ENCODE measurements at places on chromosomes 1 and 21. TPM values are rescaled to one million over a fixed set of nuclear protein-coding genes. Genes with fewer than 3 reads are reported as not detected.
A peak's percentile ranks its signal among the peaks of the same experiment; 100 is the strongest.

DNA sequence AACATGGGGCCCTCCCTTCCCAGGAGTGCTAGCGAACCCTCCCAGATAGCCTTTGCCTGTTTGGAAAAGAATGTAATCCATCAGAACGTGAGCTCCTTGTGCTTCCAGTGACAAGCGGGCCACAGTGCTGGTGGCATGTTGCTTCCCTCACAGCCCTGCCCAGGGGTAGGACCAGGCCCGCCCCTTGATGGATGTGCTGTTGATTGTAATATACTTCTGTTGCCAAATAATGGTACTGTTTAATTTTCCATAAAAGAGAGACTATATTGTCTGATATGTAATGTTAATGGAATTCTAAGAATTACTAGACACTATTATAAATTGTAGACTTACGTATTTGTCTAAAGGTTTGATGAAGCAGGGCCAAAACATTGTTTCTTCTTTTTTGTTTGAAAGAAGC is 16.4 kb downstream of the ATP5PO start:
- no peak for DNase-seq

GRCh38 chr21:15729674-15730483 is at the start of gene USP25:
USP25 (plus strand) TSS chr21:15729982; CDS start chr21:15730394, 412 bp downstream.
- peak; percentile 96 for DNase-seq

DNA sequence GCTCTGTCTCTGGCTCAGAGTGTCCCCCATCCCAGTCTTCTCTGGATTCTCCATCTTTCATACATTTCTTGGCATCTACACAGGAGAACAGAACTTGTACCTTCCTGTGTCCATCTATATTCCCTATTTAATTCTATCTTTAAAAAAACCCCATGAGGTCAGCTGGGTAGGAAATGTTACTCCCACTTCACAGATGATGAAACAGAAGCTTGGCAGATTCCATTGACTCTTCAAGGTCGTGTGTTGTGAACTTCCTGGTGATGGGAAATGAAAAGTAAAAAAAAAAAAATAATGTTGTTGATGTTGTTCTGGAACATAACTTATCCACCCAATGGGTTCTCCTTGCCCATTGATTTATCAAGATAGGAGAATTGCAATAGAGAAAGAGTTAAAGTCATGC is 8.9 kb downstream of the CHI3L2 start:
- no peak for DNase-seq

The MMEL1 gene
- total RNA-seq = 3.2 TPM

- no peak for DNase-seq
These were observed 22.1 kb downstream of the EIF2D start for GRCh38 chr1:206590025-206590758.

The ERICH3 gene
- not detected for total RNA-seq

The ANXA9 gene
- total RNA-seq = 0.48 TPM

The SLC25A34 gene
- total RNA-seq = 2.2 TPM

The KRTAP19-3 gene
- not detected for total RNA-seq

DNA sequence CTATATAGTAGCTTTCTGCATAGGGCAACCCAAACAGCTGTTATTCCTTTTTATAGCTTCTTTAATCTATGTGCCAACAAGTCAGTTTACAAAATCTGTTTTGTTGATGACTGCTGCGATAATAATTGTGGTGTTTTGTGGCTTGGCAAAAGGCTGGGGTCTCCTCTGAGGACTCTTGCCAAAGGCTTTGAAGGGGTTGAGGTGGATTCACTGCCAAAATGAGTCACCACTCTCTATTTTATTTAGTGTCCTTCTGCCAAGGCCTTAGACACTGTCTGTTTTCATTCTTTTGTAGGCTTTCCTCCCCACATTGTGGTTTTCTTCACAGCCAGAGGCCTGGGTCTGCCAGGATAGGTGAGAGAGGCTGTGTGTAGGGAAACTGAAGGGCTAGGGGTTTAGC is 161.8 kb downstream of the NFIA start:
- DNase-seq = no peak

DNA sequence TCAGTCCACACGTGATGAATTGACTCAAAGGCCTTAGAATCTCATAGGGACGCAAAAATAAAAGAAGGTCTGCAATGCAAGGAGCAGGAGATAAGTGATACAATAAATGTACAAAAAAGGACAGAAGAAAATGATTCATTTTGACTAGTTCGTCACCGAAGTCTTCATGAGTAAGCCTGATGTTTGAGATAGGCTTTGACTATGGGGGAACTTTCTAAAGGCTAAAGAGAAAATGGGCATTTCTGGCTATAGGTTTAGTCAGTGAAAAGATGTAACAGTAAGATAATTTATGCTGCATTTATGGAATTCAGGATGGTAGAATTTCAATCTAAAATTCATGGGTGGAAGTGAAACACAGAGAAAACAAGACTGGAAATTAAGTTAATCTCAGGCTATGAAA is 163.0 kb downstream of the ADGRL4 start:
- DNase-seq = no peak

- DNase-seq = no peak
These were observed 17.8 kb upstream of the LRRC47 start for GRCh38 chr1:3814065-3814464.

- no peak for DNase-seq
These were observed 44.7 kb downstream of the ETS2 start for GRCh38 chr21:38850277-38850951.

GRCh38 chr1:108742253-108742652 is 4.2 kb upstream of the STXBP3 start:
- DNase-seq = no peak

- no peak for DNase-seq
These were observed 5.7 kb downstream of the KCNQ4 start for GRCh38 chr1:40789342-40789598.

DNA sequence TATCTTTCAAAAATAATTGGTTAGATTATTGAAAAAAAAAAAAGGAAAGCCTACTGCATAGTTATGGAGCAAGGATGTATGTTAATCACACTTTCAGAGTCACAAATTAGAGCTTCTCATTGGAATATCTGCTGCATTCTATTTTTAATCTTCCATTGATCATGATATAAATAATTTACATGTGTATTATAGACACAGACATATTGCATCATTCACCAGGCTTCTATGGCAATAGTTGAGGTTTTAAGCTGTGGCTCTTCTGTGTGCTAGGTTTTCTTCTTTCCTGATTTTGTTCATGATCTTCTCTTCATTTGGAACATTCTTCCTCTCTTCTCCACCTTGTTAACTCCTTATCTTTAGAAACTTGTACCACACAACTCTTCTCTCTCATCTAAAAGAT is 123.2 kb upstream of the HMCN1 start:
- DNase-seq = no peak

- DNase-seq = peak; percentile 67
These were observed 9.9 kb upstream of the ARF1 start for GRCh38 chr1:228072658-228073043.

DNA sequence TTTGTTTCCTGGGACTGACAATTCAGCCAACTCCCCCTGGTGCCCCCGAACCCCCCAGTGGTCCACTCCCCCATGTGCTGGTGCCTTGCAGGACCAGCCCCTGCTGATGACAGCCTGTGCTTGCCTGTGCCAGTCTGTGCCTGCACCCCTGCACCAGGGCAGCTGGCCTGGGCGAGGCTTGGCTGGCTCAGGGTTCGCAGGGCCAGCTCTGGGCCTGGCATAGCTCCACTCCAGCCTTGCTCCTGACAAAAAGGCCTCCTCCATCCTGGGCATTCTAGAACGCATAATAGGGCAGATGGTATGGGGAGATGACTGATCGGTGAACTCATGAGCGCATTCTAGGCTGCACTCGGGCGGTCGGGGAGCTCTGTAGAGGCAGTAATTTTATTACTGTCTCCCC is 5.4 kb downstream of the CNTN2 start:
- DNase-seq = no peak

GRCh38 chr1:234727018-234727940 is 117.3 kb upstream of the IRF2BP2 start:
- no peak for DNase-seq

The SLC22A15 gene
- 5.1 TPM for total RNA-seq

DNA sequence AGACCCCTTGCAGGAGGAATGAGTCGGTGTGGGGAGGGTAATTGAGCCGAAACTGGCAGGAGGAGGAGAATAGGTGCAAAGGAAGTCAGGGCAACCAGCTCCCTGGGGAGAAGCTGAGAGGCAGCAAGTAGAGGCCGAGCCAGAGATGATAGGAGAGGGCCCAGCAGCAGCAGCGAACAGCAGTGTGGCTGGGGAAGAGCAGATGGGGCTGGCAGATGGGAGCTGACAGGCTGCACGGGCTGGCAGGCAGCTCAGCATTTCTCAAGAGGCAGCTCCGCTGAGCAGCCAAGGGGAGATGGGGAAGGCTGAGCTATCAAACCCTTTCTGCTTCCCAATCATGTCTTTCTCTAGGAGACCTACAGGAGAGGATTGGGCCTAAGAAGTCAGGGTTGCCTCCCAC is 158.2 kb downstream of the TRIM33 start:
- DNase-seq = no peak

GRCh38 chr1:54987919-54988705 is 7.7 kb downstream of the TMEM61 start:
- no peak for DNase-seq

DNA sequence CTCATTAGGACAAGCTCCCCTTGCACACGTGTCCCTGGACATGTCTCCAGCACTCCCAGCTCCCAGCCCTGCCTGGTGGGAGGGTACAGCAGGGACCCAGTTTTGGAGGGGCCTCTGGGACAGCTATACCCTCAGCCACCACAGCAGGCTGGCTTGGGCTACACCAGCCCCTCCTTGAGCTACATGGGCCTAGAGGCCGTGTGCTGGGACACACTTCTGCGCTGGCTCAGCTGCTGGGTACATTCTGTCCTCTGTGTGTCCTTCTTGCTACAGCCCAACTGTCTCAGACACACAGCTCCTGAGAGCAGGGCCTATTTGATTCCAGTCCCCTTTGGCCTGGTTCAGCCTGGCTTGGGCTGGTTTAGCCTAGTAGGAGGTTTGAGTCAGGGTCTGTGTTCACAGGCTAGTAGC is 26.7 kb downstream of the DMAP1 start:
- DNase-seq = no peak

The CCDC17 gene
- total RNA-seq = 2.4 TPM

- DNase-seq = no peak
These were observed 166.3 kb upstream of the NR5A2 start for GRCh38 chr1:199861020-199861795.

DNA sequence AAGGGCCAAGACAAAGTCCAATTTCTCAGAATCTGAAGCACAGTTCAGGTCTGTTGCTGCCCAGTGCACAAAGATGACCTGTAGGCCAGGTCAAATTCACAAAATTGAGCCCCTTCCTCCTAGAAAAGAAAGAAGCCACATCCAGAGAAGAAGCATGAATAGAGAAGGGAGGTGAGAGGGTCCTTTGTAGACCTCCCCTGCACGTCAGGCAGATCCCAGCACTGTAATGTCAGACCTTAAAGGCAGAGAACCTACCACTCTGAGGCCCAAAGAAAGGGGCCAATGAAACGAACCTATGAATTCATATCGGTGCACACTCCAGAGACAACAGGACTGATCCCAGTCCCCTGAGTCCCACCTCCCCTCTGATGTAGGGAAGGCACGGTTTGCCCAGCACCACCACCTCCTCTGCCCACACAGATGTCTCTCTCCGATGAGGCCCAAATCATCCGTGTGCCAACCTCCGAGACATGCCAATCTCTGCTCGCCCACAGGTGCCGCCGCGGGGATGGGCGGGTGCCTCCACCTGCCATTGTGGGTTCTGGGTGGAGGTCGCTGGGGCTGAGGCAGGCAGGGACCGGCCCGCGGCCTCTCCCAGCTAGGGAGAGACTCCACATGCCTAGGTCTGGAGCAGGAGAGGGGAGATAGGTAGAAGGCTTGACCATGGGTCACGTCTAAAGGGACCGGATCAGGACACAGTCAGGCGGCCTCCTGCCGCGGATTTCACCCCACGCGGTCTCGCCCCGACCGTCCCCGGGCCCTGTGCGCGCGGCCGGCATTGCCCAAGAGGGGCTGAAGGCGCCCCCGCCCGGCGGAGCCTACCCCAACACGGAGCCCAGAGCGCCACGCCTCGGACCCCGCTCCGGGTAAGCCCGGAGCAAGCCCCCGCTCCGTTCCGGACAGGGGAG is 42.1 kb downstream of the RRAGC start:
- no peak for DNase-seq

The KCNE2 gene
- total RNA-seq = not detected

DNA sequence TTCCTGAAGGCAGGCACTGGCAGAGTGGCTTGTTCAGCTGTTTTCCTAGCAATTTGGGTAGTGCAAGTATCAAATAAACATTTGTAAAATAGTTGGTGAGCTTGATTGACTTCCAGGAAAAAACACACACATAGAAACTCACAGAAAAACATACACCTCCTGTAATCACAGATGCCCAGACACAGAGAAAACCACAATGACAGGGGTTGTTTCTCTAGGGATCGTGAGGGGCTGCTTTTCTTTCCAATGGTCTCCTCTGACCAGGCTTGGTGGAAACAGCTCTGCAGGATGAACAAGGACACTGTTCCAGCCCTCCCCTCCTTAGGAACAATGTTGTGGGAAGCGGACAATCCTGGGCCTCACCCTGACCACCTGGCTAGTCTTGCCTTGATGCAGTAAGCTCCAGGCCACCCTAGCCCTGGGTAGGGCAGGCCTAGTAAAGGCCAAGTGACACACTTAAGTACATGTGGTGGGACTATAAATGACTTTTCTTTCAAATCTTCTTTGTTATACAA is 142.5 kb upstream of the HMGB4 start:
- no peak for DNase-seq

GRCh38 chr1:93623875-93624274 is 57.8 kb downstream of the BCAR3 start:
- DNase-seq = no peak

All from mesenteric fat pad (tissue), 1 donor.